CD4-positive, alpha-beta T cell treated with Interleukin-6 at 100 ng/mL for 8 hours (primary cell): ENCODE measurements at places on chromosomes 4 and X.
A peak's percentile ranks its signal among the peaks of the same experiment; 100 is the strongest.

DNA sequence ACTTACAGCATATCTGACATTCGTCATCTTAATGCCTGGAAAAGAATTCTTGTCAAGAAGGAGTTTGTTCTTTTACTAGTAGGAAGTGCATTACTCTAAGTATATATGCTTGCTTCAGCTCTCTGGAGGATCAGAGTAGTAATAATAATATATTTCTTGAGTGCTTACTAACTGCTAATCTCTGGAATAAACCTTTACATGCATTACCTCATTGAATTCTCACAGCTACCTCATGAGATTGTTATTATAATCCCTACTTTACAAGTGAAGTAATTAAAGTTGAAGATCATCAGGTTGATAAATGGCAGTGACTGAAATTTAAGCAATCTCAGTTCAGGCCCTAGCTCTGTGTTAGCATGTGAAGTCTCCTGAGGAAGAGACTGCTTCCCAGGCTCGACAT lies 115.0 kb upstream of the PDE5A start:
- no peak for DNase-seq

GRCh38 chrX:70497026-70497425 lies 52.4 kb downstream of the DLG3 start:
- no peak for DNase-seq

GRCh38 chrX:629230-630006 lies 1.2 kb upstream of the SHOX start:
- DNase-seq = no peak

- peak; percentile 31 for DNase-seq
Measured at GRCh38 chrX:115898382-115899001, 272.1 kb upstream of the AGTR2 start.

DNA sequence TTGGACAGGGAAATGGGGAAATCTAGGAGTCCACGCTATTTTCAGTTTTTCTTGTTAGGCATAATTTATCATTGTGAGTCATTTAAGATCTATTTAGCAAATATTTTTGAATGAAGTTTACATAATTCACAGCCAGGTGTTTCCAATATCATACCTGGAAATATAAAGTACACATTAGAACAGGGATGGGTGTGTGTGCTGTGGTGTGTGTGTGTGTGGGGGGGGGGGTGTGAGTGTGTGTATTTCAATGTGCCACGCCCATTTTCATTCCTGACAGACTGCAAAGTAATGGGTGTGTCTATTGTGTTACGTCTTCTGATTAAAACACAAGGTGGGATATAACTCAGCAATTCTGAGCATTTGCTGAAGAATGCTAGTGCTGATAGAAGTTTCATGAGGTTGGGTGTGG lies 33.2 kb downstream of the ARHGAP10 start:
- no peak for DNase-seq

- no peak for DNase-seq
Measured at GRCh38 chrX:97167333-97167732, 283.6 kb downstream of the RPA4 start.

GRCh38 chr4:11724731-11725130 lies 296.0 kb upstream of the HS3ST1 start:
- no peak for DNase-seq

GRCh38 chr4:78689700-78690323 lies 86.3 kb upstream of the BMP2K start:
- DNase-seq = no peak

DNA sequence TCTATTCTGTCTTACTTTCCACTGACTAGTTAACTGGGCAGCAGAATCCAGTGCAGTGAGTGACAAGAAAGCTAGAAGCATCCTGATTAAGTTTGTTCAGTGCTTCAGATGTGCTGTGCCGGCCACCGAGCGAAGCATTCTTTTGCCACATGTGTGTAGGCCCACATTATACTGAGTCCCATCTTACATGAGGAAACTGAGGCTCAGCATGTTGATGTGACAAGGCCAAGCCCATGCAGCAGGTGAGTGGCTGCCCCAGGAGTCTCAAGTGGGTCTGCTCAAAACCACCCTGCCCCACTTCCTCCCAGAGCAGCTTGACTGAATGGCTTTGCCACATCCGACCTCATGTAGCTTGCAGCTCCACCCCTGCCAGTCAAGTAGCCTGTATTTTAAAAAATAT lies 50.5 kb downstream of the RHOH start:
- DNase-seq = peak; percentile 79

GRCh38 chrX:35665311-35665710 lies 132.8 kb upstream of the MAGEB16 start:
- DNase-seq = no peak

GRCh38 chr4:185035284-185035683 lies 17.0 kb downstream of the HELT start:
- DNase-seq = no peak

- DNase-seq = no peak
Measured at GRCh38 chr4:163157157-163157556, 9.5 kb downstream of the NAF1 start.

DNA sequence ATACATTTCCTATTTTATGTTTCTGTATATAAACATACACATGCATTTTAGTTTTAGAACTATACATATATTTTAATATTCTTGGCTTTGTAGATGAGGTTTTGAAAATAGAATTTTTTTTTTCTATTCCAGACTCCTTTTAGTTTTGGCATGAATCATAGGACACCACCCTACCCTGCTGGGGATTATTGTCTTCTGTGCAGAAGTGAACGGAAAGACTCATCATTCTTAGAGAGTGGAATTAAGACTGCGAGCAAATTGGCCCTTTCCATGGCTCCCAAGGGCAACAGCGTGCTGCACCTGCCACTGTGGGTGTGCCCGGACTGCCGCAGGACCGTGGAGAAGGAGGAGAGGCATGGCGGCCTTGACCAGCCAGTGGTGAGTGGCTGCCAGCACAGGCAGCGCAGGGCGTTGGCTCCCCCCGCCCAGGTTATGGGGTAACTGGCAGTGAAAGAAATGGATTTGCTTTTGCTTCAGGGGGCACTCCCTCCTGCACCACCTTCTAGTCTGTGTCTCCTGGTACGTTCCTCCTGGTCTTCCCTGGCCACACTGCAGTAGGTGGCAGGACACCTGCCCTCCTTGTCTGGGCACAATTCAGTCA lies 59.6 kb downstream of the FAM193A start:
- no peak for DNase-seq

GRCh38 chrX:25873196-25873595 lies 264.9 kb upstream of the MAGEB18 start:
- DNase-seq = no peak
